ENCODE measurements at places on chromosomes 5 and 9.

DNA sequence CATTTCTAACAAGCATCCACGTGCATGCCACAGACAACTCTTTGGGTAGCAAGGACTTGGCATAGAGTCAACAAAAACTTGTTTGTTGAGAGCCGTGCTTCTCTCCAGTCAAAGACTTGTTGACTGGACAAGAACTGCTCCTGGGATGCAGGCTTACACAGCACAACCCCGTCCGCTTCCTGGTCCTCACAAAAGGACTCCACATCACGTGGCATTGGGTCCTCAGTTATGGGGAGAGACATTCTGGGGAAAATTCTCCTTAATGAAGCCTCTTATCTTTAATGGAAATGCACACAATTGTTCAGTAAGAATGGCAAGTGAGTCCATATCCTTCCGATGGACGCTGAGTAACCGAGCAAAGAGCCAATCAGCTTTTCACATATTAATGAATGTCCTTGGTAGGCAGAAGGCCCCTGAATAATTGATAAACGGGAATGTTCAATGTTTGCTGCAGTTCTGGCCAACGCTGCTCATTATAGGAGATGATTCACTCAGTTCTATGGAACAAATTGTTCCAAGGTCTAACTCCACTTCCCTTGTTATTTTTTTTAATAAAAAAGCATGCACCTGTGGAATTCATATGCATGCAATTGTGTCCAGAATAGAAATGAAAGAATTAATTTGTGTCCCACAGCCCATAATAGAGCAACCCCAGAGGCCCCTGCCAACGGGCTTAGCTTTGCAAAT lies 97.0 kb upstream of the ZNF366 start:
- DNase-seq: no peak

DNA sequence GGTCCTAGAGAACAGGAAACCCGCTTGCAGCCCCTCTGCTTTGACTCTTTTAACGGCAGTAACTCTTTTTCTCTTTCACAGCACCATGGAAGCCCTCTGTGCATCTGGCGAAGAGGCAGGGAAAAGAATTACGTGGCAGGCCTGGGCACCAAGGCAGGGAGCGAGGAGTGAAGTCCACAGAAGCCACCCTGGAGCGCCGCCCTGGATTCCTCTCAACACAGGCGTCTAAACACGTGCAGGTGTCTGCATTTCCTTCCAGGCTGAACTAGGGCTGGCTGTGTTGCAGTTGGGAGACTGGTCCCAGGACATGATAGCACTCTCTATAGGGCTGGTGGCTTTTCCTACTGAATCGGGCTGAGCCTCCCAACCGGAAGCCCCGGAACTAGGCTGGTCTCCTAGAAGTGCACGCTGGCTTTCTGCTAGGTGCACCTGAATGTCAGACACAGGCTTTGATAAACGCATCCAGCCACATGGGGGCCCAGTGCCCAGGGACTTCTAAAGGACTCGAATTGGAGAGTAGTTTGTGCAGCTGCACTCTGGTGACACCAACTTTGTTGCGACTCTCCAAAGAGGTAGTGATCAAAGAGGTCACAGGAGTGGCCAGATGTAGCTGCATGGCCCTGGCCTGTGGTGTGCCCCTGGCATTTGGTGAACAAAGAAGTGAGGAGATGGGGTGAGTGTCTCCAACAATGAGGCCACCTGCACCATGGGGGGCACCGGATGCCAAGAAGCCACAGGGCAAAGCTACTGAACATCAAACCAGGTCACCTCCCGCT lies 54.5 kb downstream of the AK8 start:
- DNase-seq: no peak

DNA sequence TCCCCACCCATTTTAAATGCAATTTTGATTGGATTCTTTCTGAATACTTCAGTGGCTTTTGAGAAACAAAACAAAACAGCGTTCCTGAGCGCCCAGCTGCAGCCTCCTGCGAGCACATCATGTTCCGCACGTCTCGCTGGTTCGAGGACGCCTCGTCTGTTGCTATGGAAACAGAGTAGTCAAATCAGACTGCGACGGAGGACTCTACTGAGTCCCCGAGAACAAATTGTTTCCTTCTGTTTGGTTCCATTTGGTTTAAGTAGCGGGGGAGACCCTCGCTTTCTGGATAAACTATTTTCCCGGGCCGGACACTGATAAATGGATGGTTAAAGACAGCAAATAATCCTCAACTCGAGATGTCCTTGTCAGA lies 69.0 kb downstream of the SLC28A3 start:
- peak; percentile 29 for DNase-seq

DNA sequence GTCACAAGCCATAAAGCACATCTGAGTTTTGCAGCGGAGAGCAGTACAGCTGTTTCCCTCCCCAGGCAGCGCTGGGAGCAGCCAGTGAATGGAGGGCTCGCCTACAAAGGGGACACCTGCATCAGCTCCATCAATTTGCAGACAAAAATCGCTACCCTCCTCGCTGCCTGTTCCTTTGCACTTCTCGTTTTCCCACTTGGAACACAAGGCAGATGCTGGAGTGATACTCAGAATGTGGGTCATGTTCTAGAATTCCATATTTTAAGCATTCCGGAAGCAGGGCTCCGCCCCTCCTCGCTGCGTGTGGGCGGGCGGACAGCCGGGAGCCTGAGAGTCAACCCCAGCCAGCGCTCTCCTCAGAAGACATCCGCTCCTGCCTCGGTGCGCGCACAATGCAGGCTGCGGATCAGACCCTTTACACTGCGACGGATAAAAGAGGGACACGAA lies 92.1 kb downstream of the LMNB1 start:
- DNase-seq: peak; percentile 66

DNA sequence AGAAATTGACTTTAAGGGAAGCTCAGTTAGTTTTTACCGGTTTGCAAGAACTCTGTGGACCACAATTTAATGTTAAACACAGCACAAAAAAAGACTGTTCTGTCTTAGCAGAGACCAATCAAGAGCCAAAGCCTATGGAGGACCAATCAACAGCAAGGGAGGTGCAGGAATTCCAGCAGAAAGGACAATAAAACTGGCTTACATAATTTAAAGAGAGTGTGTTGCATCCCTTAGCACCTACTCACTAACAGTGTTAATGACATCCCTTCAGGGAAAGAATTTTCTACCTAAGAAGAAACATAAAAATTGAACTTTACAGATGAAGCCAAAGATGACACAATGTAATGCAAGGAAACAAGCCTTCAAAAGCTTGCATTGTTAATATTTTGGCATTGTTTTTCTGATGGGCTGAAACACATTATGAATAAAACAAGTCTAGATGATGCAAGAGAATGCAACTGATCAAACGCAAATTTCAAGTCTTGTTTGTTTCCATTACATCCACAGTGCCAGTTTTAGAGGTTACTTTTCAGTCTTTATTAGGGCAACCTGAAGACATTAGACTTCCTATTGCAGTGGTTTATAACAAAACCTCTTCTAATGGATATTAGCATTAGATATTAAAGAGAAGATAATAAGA lies 111.3 kb upstream of the FST start:
- DNase-seq: no peak

DNA sequence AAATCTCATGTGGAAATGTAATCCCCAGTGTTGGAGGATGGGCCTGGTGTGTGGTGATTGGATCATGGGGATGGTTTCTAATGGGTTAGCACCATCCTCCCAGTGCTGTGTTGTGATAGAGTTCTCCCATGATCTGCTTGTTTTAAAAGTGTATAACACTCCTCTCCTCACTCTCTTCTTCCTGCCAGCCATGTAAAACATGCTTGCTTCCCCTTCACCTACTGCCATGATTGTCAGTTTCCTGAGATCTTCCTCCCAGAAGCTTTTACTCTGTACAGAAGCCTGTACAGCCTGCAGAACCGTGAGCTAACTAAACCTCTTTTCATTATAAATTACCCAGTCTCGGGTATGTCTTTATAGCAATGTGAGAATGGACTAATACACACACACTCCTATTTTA lies 499.1 kb downstream of the RASEF start:
- no peak for DNase-seq

DNA sequence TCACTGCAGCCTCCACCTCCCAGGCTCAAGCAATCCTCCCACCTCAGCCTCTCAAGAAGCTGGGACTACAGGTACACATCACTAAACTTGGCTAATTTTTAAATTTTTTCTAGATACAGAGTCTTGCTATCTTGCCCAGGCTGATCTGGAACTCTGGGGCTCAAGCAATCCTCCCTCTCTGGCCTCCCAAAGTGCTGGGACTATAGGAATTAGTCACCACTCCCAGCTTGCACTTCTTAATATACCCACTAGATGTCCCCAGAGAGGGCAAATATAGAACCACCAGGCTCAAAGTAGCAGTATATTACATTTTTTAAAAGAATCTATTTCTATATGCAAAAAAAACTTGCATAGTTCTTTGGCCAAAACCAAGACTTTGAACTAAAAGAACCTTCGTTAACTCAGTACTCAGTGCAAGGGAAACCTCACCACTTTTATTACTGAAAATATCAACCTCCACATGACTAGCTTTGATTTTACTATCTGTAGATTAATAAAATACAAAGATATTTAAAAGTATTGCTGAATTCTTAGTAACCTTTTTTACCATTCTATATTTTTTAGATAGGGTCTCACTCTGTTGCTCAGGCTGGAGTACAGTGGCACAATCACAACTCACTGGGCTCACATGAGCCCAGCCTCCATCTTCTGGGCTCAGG lies 25.8 kb upstream of the HSD17B3 start:
- peak; percentile 62 for DNase-seq

DNA sequence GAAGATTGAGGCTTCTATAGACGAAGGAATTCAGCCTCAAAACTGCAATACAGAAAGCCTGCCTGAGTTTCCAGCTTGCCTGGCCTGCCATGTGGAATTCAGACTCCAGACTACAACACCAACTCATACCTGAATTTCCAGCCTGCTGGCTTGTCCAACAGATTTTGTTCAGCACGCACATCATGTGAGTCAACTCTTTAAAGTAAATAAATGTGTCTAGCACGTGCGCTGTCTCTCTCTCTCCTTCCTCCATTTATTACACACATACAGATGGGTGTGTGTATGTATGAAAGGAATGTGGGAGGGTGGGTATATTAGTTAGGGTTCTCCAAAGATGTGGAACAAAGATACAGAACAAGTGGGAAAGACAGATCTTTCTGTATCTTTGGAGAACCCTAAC lies 82.4 kb upstream of the TAS2R1 start:
- no peak for DNase-seq

DNA sequence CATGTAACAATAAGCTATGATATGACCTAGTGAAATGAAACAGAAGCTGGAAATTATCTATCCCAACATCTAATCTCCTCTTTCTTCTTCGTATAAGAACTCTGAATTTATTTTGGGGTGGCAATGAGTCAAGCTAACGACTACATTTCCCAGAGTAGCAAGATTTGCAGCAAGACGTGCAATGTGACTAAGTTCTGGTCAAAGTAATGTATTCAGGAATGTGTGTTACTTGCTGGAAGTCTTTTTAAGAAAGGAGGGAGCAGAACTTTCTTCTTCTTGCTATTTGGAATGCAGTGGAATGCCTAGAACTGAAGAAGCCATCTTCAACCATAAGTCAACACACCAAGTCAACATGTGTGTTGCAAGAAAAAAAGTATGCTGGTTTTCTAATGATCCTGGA lies 406.6 kb upstream of the MEF2C start:
- no peak for DNase-seq

DNA sequence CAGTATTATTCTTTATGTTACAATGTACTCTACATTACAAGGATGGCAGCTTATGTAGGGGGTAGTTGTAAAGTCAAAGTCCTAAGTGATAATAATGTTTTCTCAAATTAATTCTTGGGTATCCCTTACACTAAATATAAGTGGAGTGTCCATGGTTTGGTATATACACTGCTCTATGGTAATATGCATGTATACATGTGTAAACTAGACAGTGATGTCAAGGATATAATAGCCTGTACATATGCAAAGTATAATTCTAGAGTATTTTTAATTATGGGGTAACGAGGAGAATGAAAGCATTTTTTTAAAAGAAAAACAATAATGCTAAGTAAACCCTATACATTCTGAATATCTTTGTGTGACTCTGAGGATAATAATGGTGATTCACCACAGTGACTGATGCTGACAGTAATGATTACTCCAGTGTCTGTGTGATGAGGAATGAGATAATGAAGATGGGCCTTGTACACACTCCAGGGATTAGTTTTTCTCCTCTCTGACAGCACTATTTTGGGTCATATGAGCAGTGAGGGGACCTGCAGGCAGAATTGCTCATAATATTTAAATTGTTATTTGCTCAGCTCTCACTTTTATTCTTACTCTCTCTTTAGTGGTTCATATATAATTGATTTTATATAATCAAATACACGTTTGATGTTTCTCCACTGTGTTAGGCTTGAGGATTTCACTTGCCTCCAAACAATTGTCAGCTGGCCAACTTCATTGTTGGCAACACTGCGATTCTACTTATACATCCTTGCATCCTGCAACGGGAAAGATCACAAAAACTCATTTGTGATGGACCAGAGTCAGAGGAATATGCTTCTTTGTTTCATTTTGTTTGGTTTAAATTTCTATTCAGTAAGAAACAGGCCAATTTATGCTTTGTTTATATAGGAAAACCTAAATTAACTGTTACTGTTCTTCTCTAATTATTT lies 88.2 kb downstream of the NREP start:
- no peak for DNase-seq

- no peak for DNase-seq
Observed at GRCh38 chr5:103502662-103503061, 59.9 kb downstream of the NUDT12 start.

GRCh38 chr9:89592963-89593726 lies 11.7 kb upstream of the GADD45G start:
- DNase-seq: no peak

GRCh38 chr9:133003671-133004090 lies 25.2 kb downstream of the GFI1B start:
- no peak for DNase-seq

DNA sequence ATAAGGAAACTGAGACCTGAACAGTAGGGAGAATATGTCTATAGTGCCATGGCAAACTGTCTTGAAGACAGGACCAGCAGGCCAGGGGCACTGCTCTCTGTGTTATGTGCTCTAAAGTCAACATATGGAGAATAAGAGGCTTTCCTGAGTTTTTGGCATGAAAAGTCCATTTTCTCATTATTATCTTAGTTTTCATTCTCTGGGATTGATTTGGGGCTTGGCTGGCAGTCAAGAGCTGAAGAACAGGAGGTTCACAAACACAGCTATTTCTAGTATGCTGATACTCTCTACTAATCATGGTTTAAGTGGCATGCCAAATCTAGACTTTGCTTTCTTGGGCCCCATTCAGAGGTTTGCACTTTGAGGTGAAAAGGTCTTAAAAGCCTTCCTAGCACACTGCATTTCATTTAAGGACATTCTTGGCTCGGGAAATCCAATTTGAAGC lies 404.4 kb downstream of the ZNF608 start:
- DNase-seq: no peak

- DNase-seq: no peak
Observed at GRCh38 chr5:123398058-123398733, 25.0 kb downstream of the CEP120 start.

GRCh38 chr5:143244000-143244736 lies 159.3 kb downstream of the NR3C1 start:
- no peak for DNase-seq

- DNase-seq: no peak
Observed at GRCh38 chr5:51096859-51097258, 286.4 kb upstream of the ISL1 start.
